ENCODE measurements at places on chromosomes 4 and X.

DNA sequence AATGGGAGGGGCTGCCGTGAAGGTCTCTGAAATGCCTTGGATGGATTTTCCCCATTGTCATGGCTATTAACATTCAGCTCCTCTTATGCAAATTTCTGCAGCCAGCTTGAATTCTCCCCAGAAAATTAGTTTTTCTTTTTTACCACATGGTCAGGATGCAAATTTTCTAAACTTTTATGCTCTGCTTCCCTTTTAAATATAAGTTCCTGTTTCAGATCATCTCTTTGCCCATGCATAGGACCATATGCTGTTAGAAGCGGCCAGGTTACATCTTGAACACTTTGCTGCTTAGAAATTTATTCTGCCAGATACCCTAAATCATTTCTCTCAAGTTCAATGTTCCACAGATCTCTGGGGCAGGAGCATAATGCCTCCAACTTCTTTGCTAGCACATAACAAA is 13.8 kb upstream of the CLDN34 start:
- DNase-seq: no peak

GRCh38 chr4:96317891-96318290 is 478.0 kb downstream of the PDHA2 start:
- no peak for DNase-seq

- no peak for DNase-seq
These were observed 188.5 kb upstream of the STS start for GRCh38 chrX:6959006-6959405.

DNA sequence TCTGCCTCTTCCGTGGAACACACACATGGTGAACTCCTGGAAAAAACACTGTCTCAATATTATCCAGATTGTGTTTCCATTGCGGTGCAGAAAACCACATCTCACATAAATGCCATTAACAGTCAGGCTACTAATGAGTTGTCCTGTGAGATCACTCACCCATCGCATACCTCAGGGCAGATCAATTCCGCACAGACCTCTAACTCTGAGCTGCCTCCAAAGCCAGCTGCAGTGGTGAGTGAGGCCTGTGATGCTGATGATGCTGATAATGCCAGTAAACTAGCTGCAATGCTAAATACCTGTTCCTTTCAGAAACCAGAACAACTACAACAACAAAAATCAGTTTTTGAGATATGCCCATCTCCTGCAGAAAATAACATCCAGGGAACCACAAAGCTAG is 87.9 kb downstream of the TET2 start:
- DNase-seq: no peak

DNA sequence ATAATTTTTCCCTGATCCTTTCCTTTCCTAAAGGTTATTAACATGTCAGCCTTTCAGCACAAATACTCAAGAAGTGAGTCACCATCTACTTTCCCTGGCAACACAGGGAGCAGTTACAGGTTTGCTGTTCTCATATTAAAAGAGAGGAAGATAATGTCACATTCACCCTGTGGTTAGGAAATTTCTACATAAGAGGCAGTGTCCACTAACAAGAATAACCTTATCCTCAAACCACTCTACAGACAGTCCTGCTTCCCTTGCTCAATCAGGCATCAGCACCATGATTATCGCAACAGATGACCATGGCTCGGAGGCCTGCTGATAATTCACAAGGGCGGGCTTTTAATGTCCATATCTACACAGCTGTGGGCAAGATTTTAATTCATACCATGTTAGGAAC is 30.9 kb downstream of the RNF150 start:
- peak; percentile 60 for DNase-seq

DNA sequence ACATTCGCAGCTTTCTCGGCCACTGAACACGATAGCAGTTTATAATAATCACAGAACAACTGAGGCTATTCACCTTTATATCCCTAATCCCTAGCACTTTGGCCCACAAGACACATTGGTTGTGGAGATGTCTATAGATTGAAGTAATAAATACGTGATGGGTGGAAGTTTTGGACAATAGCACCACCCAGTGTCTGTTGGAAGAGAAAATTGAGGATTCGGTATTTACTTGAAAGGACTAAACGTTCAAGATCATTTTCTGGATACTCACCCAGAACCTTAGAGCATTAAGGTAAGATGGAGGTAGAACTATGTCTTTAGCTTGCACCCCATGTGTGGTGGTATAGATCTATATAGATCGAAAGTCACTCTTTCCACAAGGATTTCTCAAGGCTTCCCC is 787 bp upstream of the TMSB15A start:
- DNase-seq: no peak

DNA sequence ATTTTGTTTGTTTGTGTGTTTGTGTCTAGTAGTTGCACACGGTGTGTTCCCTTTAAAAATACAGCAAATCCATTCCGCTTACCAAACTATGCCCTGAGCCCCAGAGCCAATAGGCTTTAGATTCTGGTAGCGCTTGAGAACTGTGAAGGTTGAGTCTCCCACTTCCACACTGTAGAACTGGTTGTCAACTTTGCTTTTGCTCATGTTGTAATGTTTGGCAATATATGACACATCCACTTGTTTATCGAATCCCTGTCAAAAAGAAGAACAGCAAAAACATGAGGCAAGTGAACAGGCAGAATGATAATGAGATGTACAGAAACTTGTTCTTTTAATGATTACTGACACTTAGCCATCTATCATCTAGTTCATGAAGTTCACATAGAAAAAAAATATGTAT is 200.6 kb downstream of the MAPK10 start:
- DNase-seq: no peak

DNA sequence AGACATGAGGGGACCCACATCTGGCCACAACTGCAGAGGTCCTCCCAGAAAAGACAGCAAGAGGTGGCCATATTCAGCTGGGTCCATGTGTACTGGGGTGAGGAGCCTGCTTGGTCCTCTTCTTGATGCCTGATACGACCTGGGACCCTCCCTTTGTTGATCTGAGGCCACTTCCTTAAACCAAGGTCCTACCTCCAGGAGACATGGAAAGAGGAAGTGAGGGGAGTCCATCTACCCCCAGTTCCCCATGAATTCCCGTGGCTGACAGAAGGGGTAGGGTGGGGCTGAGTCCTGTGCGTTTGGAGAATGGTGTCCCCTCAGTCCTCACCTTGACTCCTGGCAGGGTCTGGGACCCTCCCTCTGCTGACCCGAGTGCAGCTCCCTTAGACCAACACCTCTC is 2.1 kb downstream of the MAGEA10 start:
- DNase-seq: no peak

- DNase-seq: no peak
These were observed 327.2 kb downstream of the NKX6-1 start for GRCh38 chr4:84171871-84172270.

GRCh38 chr4:38377195-38377594 is 286.8 kb upstream of the KLF3 start:
- DNase-seq: no peak

DNA sequence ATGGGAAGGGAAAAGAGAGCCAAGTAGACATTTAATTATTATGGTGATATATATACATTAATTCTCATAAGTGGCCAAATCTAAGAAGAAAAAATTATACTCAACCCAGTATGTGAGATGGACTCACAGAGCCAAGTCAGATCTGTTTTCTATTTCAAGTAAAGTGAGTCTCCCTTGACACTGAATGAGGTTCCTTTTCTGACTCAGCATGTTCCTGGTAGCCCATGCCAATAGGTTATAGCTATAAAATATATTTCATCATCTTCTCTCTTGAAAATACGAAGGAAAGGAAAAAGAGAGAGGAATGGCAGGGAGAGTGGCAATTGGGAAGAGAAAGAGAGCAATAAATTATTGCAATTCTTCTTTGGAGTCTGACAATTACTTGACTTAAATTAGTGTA is 68.8 kb upstream of the GRIA2 start:
- DNase-seq: peak; percentile 35

GRCh38 chr4:22754116-22754515 is 61.4 kb downstream of the GBA3 start:
- DNase-seq: no peak

DNA sequence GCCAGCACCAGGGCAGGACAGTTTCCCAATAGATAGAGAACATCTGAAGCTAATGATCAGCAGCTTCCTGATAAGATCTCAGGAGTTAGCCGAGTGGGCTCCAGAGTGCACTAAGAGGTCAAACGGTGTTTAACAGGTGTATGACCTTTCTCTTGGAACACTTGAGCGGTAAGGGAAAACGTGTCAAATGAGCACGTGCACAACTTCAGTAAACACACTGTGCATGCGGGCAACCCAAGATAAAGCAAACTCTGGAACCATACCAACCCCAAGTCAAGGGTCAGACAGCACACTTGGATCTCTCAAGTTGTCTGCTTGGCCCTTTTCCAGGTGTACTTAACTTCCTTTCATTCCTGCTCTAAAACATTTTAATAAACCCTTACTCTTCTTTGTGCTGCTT is 1941.5 kb upstream of the PCDH10 start:
- DNase-seq: no peak

GRCh38 chr4:169716677-169717076 is 41.1 kb downstream of the HPF1 start:
- DNase-seq: no peak

DNA sequence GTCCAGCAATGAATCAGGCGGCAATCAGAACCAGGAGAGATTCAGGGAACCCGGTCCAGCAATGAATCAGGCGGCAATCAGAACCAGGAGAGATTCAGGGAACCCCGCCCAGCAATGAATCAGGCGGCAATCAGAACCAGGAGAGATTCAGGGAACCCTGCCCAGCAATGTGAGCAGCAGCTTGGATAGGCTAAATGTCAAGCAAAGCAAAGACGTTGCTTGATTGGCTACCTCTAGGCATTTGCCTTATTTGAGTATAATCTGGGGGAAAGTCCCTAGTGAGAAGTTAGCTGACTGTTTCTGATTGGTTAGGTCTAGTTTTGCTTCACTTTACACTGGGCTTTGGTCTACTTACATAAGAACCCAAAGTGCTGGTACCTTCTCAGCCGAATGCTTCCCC is 1212.2 kb upstream of the TENM3 start:
- peak; percentile 47 for DNase-seq

GRCh38 chr4:160848901-160849760 is 1314.7 kb downstream of the FSTL5 start:
- DNase-seq: no peak

GRCh38 chr4:78845472-78845871 is 69.3 kb downstream of the BMP2K start:
- DNase-seq: no peak

GRCh38 chr4:145938618-145939440 is at the start of gene ZNF827:
TSS of gene ZNF827 (minus strand) at chr4:145938823. CDS start at chr4:145938407, 416 bp downstream.
- DNase-seq: peak; percentile 55

DNA sequence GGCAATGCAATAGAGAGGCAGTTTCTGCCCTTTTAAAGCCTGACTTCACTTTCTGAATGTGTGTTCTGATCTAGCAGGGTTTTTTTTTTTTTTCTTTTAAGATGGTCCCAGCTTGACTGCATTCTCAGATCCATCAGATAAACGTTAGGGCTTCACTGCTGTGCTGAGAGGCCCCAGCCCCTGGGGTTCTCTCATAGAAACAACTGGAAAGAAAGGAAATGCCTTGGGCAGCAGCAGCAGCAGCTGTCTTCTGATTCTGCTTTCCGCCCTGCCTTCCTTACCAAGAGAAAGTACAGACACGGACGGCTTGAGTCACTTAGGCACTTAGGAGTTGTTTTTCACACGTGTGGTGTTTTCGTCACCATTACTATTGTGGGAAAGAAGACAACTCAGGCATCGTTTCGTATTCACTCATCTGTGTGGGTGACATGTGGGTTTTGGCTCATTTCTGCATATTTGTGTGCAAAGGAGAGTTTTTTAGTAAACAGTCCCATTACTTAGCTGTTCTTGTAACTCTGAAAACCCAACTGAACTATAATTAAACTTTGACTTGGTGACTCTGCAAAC is 172.0 kb downstream of the PTTG2 start:
- DNase-seq: peak; percentile 94

DNA sequence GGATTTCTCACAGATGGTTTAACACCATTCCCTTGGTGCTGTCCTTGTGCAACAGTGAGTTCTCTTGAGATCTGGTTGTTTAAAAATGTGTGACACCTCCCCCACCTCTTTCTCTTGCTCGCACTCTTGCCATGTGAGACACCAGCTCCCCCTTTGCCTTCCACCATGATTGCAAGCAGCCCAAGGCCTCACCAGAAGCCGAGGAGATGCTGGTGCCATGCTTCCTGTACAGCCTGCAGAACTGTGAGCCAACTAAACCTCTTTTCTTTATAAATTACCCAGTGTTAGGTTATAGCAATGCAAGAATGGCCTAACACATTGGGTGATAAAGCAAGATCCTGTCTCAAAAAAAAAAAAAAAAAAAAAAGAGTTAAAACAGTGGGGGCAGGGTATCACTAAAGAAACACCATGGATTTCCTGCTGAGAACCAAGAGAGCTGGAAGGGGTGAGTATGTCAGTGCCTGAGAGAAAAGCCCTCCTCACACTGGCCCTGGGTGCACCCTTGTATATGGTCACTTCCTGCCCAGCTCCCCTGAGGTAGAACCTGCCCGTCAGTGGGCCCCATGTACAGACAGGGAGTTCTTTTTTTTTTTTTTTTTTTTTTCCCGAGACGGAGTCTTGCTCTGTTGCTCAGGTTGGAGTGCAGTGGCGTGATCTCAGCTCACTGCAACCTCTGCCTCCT is 46.4 kb downstream of the APOO start:
- no peak for DNase-seq

GRCh38 chr4:145843148-145843547 is 95.5 kb downstream of the ZNF827 start:
- peak; percentile 80 for DNase-seq

GRCh38 chrX:133321451-133321850 is 93.8 kb downstream of the GPC4 start:
- no peak for DNase-seq

- DNase-seq: no peak
These were observed 90.8 kb downstream of the DCTD start for GRCh38 chr4:182826391-182826790.

- peak; percentile 61 for DNase-seq
These were observed 39.3 kb downstream of the AFM start for GRCh38 chr4:73520821-73521220.

DNA sequence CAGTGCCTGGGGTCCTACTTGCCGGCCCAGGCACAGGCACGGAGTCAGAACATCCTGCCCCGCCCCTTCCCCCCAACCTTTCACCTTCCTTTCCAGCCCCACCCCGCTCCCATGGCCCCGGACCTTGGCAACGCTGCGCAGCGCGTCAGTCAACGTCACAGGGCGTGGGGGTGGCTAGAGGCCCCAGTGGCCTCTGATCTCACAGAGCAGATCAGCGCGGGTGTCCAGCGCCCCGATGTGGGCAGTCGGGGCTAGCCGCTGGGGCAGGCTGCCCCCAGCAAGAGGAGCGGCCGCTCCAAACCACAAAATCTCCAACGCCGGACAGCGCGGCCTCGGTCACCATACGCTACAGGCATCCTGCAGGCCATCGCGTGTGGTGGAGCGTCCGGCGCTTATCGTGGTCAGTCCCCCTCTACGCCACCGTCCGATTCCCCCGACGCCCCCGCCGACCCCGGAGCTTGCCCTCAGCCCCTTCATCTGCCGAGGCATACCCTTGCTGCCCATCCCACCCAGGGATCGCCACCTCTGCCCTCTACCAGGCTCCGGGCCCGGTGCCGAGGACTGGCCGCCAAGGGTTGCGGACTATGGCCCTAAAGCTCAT is 69.6 kb upstream of the APOOL start:
- no peak for DNase-seq

DNA sequence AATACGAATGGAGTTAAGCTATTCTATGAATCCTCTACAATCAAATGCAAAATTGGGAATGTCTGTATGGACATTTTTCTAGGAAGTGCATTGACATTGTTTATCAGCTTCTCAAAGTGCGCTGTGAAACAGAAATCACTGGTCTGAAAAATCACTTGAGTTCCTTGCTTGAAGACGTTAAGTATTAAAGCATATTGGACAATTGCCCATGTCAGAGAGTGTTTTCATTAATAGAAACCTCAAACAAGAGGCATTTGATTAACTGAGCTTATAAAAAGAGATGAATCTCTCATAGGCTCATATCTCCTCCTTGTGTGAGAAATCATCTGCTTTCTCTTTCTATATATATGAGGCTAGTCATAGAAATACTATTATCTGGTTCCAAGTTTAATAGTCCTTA is 692.1 kb upstream of the POU3F4 start:
- DNase-seq: no peak

Measured in AG09309 (cell line).